ENCODE measurements at places on chromosomes 16 and 17.

DNA sequence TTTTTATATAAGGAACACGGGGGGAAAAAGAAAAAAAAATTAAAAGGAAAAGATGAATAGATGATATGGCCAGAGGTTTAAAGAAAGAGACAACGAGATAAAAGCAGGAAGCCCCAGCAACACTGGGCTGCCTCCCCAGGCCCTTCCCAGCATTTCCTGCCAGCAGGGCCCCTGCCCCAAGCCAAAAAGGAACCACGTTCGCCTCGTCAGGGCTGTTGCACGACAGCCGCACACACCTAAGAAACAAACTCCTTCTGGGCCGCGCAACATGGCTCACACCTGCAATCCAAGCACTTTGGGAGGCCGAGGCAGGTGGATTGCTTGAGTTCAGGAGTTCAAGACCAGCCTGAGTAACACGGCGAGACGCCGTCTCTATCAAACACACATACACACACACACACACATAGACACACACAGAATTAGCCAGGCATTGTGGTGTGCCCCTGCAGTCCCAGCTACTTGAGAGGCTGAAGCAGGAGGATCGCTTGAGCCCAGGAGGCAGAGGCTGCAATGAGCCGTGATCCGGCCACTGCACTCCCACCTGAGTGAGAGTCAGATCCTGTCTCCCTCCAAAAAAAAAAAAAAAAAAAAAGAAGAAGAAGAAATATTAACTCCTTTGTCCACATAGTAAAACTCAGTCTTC lies 83.0 kb downstream of the ANKRD11 start:
- no peak for DNase-seq

- DNase-seq, result no peak
Measured at GRCh38 chr17:44417553-44417952, 28.1 kb upstream of the ITGA2B start.

GRCh38 chr17:17453088-17453487 lies 23.7 kb upstream of the MED9 start:
- DNase-seq, result no peak

- peak; percentile 94 for DNase-seq
Measured at GRCh38 chr17:7213895-7214299, 5.7 kb downstream of the DLG4 start.

DNA sequence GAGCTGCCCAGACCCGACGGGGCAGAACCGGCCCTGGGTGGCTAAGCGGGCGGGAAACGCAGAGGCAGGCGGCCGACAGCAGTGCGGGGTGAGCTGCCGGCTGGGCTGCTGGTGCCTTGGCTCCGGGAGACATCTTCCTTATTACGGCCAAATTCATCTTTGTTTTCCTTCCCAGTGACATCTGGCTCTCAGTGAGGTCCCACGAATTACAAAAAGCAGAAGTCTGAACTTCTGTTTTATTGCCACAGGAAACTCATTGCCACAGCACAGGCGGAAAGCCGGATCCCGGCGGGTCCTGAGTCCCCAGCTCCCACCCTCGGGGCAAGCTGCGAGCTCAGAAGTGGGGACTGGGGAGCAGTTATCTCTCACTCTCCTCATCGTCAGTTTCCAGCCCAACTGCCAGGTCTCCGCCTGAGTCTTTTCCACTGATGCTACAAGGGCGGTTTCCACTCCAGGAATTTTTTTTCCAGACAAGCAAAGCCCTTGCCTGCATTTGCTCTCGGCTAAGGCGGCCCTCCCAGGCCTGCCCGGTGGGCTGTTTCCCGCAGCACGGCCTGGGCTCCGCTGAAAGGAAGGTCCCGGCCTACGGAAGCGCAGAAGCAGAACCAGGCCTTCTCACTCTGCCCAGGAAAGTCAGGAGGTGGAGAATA lies 40.3 kb downstream of the CBFA2T3 start:
- peak; percentile 80 for DNase-seq

- DNase-seq, result no peak
Measured at GRCh38 chr17:77688369-77688768, 270.1 kb upstream of the TNRC6C start.

DNA sequence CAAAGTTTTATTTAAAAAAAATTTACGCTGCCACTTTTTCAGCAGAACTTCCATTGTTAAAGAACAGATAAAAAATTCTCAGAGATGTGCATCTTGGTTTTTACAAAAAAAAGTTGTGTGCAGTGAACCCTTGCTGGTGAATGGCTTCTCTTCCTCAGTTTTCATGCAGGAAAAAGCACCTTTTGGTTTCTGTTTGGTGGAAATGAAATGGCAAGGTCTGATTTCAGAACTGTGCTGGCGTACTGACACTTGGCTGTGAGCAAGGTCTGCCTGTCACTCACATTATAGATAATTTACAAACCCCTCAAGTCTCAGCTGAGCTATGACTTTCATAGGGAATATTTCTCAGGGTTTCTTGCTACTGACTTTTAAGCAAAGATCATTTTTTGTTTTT lies 5.7 kb upstream of the SALL1 start:
- no peak for DNase-seq

DNA sequence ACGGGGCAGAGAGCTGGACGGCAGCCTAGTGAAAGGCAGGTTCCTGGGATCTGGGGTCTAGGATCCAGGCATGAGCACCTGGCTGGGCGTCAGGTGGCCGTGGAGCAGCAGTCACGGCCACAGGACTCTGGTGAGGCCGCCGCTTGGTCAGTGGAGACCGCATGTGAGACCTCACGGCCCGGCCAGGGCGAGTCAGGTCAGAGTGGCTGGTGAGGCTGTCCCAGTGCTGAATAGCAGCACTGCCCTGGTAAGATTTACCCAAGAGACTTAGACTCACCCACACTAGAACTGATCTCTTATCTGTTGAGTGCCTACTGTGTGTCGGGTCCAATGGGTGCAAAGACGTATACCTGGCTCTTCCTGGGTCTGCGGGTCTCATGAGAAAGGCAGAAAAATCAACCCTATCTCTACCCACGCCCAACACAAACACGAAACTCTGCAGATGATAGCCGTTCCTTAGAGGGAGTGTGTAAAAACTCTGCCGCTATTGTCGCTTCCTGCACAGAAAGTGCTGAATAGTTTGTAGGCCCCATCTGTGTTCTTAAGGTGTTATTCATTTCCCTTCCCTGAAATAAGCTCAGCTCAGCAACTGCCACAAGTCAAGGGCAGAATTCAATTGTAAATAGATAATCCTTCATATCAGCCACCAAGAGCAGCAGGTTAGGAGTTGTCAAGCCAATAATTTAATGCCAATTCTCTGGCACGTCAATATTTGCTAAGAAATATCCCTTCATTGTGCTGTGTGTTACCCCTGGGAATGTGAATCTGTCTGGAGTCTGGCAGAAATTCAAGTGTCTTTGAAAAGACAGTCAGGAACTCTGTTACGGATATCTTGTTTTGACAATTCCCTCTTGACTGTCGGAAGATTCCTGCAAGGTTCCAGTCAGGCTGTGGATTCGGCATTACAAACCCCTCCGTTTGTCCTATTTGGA lies 240.0 kb downstream of the NTN1 start:
- no peak for DNase-seq

GRCh38 chr17:20223808-20224328 lies 214.7 kb downstream of the SPECC1 start:
- no peak for DNase-seq

GRCh38 chr16:56192635-56192945 lies 1.3 kb downstream of the GNAO1 start:
- no peak for DNase-seq

- no peak for DNase-seq
Measured at GRCh38 chr16:27954191-27954590, 109.3 kb downstream of the GSG1L start.

DNA sequence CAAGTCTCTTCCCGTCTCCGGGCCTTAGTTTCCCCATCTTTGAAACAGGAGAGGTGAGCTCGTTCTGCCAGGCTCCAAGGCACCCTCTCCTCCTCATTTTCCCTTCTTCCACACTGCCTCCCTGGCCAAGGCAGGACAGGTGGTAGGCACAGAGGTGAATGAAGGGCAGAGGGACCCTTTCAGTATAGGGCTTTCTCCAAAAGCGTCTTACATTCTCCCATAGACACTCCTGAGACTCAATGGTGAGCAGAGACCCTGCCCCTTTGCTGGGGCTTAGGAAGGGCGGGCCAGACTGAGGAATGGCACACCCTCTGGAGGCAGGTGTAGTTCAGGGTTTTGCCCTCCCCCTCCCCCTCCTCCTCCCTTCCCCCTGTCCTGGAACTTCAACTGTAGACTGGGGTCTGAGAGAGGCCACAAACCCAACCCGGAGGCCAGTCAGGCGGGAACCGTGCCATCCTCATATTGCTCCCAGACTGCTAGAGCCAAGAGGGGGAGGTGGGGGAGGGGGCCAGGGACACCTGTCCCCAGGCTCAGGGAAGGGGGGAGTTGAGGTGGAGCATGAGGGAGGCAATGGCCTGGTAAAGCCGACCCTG lies 1.9 kb downstream of the PLEKHH3 start:
- DNase-seq, result no peak

DNA sequence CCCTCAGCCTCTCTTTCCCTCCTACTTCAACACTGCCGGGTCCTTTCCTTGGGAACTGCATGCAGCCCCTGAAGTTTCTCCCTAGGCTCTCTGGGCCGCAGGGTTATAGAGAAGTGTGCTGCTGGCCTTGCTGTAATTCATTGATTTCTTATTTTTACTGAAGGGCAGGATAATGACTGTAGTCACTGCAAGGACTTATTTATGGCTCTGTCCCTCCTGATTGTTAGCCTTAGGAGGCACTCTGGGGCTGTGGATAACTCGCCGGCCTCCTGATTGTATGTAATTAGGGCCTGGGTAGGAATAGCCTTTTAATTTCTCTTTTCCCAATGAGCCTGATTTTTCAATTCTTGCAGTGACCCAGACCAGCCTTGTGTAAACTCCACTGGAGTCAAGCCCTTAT lies 138.3 kb upstream of the CDH13 start:
- DNase-seq, result no peak

- DNase-seq, result no peak
Measured at GRCh38 chr17:1275205-1275961, 4.1 kb upstream of the TRARG1 start.

Measured in B cell (primary cell).